ENCODE measurements at places on chromosomes 12 and 14.
A peak's percentile ranks its signal among the peaks of the same experiment; 100 is the strongest.

- DNase-seq = no peak
Observed at GRCh38 chr12:19988001-19988400, 380.3 kb upstream of the PDE3A start.

DNA sequence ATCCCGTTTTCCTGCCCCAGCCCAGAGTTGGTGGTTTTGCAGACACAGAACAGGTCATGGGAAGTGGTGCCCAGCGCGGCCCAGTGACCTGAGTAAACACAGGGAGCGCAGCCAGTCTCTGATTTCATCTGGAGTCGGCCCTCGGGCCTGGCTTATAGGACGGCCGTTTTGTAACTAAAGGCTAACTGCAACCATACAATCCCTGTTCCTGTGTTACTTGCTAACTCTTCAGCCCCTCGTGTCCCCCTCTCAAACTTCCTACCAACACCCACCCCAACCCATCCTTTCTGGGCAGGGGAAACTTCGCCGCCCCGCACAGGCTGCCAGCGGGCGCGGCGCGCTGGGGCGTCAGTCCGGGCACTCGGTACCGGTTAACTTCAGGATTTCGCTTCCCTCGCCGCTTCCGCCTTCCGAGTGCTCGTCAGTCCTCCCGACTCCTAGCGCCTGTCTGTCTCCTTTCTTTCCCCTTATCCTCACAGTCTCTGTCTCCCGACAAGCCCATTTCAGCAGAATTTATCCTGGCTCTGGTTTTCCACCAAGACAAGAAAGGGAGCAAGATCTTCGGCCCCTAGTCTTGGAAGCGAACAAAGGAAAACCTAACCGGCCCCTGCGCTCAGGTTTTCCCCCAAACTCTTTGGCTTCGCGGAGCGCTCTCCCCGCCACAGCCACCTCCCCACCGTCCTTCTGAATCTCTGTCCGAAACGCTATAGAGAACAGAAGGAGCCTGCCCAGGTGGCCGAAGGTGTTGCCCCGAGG lies 2.0 kb downstream of the SIX1 start:
- DNase-seq = peak; percentile 42

GRCh38 chr12:92186038-92186470 lies 40.4 kb upstream of the BTG1 start:
- DNase-seq = no peak

DNA sequence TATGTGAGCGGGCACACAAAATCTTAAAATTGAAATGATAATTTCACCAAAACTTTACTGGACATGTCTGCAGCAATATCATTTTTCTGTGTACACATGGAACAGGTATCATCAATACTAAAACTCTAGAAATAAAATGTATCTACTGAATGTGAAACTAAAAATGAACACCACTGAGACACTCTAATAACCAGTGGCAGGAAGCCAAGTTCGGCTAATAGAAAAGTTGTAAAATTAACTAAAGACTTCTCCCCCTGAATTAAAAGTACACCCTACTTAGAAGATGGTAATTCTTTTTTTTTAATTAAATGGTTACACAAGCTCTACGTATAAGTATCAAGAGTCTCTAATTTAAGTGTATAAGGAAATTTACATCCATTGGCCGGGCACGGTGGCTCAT lies 227.2 kb downstream of the MED13L start:
- DNase-seq = no peak

DNA sequence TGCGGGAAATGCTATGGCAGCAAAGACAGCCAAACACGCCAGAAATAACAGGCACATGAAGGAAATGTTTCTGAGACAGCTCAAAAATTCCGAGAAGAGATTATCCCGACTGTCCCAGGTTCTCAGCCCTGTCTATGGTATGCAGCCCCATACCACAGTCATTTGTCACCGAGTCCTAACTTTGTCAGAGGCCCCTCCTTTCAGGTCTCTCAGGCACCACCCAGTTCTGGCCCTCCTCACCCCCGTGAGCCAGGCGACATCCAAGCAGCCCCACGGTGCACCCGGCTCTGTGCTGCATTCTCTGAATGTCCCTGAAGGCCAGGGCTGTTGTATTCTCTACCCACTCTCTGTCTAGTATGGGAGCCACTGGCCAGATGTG lies 24.0 kb downstream of the SSH1 start:
- DNase-seq = no peak

GRCh38 chr14:24665440-24665991 lies 31.5 kb upstream of the GZMB start:
- DNase-seq = no peak

DNA sequence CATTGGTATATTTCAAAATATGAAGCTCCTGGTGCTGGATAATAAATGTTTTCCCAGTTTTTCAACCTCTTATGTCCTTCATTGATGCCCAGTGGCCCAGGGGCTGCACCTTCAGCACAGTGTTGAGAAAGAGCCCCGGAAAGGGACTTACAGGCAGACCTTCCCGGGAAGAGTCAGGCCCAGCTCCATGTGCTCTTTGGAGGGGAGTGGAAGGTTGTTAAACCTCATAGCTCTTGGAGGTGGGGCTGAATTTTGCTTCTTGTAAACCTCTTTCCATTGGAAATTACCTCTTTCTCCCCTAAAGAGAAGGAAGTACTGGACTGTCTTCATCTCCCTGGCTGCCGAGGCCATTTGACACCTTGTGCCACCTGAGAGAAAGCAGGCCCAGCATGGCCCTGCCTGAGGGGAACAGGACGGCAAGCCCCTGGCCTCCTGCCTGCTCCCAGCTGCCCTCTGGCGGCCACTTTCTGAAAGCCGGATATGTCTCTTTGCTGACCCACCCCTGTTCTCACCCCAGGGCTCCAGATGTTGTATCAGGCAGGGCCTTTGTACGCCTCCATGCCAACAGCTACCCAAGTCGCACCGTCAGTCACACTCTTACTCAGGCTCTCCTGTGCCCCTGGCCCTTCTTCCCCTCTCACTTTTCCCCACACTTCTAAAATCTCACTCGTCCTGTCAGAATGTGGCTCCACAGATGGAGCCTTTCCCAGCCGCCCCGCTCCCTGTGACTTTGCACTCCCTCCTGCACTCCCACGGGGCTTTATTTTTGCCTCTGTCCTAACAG lies 43.0 kb downstream of the EVL start:
- DNase-seq = peak; percentile 64

DNA sequence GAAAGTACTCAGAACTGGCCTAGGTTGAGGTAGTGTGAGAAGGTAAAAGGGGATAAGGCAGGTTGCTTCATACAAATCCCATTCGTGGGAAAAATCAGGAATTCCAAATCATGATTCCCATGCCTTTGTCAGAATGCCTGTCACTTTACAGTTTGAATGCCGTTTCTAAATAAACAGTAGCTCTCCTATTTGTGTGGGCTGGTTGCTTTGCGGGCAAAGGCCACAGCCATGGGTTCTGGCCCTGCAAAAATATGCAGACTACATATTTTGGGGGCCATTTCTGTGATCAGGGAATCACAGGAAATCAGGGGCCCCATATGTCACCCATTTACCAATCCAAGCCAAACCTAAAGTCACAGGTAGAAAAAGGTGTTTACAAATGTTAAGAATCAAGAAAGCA lies 161.3 kb upstream of the BMP4 start:
- no peak for DNase-seq

- no peak for DNase-seq
Observed at GRCh38 chr14:56185992-56186391, 67.8 kb downstream of the PELI2 start.

DNA sequence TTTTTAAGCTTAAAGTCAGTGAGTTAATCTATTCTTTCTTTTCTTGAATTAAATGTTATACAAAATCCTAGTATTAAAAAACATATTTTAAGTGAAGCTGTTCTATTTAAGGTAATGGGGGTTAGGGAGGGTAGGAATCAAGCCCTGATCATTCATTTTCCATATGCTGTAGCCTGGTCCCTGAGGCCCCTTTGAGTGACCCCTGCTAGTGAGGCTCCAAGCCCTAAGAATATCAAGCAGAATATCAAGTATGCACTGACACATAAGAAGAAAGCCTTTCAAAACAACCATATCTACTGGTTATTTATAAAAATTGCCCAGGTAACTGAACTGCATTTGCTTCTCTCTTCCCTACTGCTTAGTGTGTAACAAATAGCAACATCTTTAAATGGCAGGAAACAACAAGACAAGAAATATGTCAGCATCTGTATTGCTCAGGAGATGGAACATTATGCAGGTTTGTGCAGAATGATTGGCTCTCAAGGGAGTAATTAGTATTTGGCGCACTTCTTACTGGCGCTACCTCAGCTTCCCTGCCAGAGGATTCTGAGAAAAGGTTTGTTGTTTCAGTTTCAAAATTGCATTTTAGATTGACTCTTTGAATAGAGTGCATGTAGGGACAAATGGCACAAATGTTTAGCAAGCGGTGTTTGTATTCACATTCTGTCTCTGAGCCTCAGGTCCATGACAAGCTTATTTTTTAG lies 223.0 kb downstream of the DUSP6 start:
- DNase-seq = no peak

- DNase-seq = peak; percentile 78
Observed at GRCh38 chr12:131710464-131711457, at the start of gene SFSWAP. Gene SFSWAP (plus strand): TSS chr12:131711090. CDS start chr12:131711230, 140 bp downstream.

GRCh38 chr12:103114296-103115055 lies 157.0 kb downstream of the ASCL1 start:
- DNase-seq = no peak

DNA sequence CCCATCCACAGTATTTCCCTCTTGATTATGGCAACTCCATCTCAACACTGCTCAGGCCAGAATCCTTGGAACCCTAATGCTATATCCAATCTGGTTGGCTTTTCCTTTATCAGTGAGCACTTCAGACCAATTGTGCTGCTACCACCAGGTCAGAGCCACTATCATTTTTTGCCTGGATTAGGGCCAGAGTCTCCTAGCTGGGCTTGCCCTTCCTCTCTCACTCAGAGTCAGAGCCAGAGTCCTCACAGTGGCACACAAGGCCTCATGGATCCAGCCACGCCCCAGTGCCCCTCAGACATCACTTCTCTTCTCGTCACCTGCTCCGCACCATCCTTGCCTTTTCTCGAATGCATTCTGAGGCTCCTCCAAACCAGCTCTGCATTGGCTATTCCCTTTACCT lies 211.1 kb downstream of the ANO6 start:
- DNase-seq = no peak

DNA sequence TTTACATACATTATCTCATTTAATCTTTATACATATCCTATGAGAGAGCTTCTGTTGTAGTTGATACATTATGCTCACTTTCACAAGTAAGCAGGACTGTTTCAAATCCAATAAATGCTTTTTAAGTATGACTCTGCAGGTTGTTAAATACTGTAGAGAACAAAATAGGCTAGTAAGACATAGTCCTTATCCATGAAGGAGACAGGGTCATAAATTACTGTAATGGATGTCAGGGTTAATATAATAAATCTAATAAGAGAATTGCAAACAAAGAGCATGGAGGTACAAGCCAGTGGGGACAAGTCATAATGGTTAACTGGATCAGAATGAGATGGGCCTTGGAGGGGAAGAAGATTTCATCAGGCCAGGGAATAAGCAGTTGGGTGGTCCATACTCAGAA lies 303.8 kb upstream of the RGS6 start:
- DNase-seq = no peak

GRCh38 chr14:71408362-71409030 lies 501.2 kb downstream of the PCNX1 start:
- no peak for DNase-seq

GRCh38 chr12:108268397-108268796 lies 70.7 kb downstream of the CMKLR1 start:
- no peak for DNase-seq

GRCh38 chr12:113063396-113064350 lies 7.1 kb downstream of the DTX1 start:
- DNase-seq = no peak

DNA sequence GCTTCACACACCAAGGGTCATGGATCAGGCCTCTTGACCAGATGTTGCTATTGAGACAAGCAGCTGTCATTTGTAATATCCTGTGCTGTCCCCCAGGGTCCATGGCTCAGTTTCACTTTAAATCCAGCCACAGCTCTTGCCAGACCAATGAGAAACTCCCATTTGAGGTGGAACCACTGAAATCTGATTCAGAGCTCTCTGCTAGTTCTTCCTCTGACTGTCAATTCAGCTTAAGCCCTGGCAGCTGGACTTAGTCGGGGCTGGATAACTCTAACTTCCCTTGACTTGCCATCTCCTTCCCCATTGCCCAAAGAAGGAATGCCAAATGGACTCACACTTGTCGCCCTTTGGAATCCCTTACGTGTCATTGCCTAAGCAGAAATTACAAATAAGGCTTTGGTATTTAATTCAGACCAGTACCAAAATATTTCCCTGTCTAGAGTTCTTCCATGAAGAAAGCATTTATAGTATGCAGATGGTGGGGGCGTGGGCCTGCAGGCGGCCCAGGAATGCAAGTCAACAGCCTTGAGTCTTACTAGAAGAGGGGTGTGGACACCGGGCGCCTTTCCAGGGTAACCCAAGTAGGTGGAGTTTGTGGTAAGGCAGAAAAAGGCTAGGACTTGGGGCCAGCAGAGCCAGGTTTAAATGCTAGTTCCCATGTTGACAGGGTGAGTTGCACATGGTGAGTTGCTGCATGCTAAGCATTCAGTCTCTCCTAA lies 96.9 kb upstream of the TMPO start:
- DNase-seq = no peak

DNA sequence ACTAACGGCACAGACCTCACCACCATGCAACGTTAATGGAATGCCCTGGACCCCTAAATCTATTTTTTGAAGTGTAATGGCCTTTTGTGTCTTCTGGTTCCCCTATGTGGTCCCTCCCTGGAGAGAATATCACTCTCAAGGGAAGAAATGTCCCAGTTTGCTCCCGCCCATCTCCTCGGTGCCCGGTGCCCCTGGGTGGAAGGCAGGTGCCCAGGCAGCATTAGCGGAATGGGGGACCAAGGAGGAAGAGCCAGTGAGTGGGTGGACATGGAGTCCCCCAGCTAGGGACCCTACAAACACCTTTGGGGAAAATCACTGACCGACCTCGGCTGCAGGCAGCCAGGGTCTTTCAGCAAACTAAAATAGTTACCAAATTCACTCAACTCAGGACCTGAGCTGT lies 212.1 kb upstream of the RTL1 start:
- DNase-seq = no peak

GRCh38 chr14:44756554-44756953 lies 205.2 kb downstream of the KLHL28 start:
- no peak for DNase-seq

DNA sequence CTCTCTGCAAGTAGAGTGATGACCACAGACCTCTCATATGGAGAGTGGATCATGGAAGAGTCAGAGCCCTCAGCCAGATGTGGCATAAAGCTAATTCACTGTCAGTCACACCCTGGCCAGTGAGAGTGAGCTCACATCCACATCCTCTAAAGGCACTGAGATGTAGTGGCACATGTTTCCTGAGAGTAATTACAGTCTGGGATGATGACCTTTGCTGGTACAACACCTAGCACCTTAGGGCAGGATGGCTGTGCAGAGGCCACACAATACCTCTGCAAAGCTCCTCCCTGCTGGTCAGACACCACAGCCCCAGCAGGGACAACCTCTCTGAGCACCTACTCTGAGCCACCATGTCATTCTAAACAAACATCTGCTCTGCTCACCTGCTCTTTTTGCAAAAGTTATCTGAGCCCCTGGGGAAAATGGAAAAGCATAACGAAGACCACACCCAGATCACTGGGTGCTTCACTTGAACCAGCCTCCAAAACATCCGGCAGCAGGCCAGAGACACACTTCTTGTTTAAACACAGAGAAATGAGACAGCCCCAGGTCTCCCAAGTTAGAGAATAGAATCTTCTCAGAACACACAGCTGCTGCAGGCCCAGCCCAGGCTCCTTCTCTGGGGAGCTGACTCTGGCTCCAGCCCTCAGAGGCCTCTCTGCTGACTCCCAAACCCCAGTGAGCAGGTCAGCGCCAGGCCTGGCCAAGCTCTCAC lies 30.3 kb downstream of the PITPNM2 start:
- peak; percentile 82 for DNase-seq

- DNase-seq = no peak
Observed at GRCh38 chr12:109946505-109946904, 46.4 kb downstream of the TCHP start.
